ENCODE measurements at places on chromosomes 5 and 9. TPM values are rescaled to one million over a fixed set of nuclear protein-coding genes. Genes with fewer than 3 reads are reported as not detected.

DNA sequence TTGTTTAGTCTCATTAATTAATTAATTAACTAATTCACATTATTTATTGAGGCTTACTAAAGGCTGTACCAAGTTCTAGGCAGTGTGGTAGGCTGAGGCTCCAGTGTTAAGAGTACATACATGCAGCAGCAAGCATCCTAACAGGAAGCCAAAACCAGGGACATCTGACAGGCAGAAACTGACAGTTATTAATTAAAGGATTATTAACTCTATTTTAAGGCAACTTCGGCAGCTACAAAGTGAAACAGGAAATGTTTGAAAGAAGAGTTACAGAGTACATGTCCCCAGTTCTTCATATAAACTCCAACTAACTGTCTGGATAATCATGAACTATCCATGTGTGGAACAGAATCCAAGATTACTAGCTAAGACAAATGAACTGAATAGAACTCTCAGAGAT lies 39.3 kb upstream of the GABRB2 start:
- no peak overlapping the region for H3K27ac ChIP-seq
- H3K27me3 ChIP-seq = no peaks in the 10 kb centered on the region
- no peaks in the 10 kb centered on the region for H3K36me3 ChIP-seq
- DNase-seq = no peak
- no peaks in the 10 kb centered on the region for H3K4me1 ChIP-seq

- no peak for DNase-seq
- H3K27me3 ChIP-seq = no peaks in the 10 kb centered on the region
- no peak overlapping the region for H3K27ac ChIP-seq
- no peaks in the 10 kb centered on the region for H3K4me1 ChIP-seq
- no peak overlapping the region for H3K4me3 ChIP-seq
Measured at GRCh38 chr5:58412081-58412480, 47.8 kb downstream of the PLK2 start.

The SPATA9 gene
- not detected for total RNA-seq

DNA sequence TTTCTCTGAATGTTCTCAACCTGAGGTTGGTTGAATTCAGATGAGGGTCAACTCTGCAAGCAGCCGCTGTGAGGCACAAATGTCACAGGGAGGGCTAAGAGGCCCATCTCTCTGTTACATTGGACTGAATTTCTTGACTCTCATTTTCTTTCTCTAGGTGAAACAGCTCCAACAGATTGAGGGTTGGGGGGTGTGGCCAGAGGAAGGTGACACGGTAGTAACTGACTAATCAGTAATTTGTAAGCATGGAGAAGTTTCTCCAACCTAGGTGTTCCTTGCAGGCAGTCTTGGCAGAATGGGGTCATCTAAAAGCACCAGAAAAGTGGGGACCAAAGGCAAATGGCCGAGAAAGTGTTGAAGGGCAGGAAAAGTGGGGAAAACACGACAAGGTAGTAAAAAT lies 16.8 kb downstream of the CCT5 start:
- DNase-seq = peak; percentile 21
- no peak overlapping the region for H3K27ac ChIP-seq
- H3K36me3 ChIP-seq = peaks cover 42% of the 10 kb centered on the region

The PTGS1 gene
- 46.0 TPM for total RNA-seq

DNA sequence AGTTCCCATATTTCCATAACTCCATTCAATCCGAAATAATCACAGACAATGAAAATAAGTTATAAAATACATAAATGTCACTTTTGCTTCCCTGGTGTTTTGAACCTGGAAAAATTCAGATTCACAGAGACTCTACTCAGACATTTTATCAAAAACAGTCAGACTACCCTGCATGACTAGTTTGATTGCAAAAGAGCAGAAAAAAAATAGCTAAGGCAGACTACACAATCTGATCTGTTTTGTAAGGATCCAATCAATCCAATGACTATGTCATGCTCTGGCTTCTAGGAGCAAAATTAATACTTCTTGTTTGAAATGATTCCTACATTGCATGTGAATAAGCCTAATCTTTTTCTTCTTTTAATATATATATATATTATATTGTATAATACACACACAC lies 1262.6 kb downstream of the EFNA5 start:
- DNase-seq = no peak
- H3K27ac ChIP-seq = no peak overlapping the region
- H3K27me3 ChIP-seq = no peaks in the 10 kb centered on the region
- no peaks in the 10 kb centered on the region for H3K36me3 ChIP-seq
- no peaks in the 10 kb centered on the region for H3K4me1 ChIP-seq

- no peaks in the 10 kb centered on the region for H3K4me1 ChIP-seq
- no peak overlapping the region for H3K27ac ChIP-seq
- H3K27me3 ChIP-seq = no peaks in the 10 kb centered on the region
- DNase-seq = no peak
- no peaks in the 10 kb centered on the region for H3K36me3 ChIP-seq
Measured at GRCh38 chr5:128237546-128237945, 154.0 kb downstream of the SLC12A2 start.

DNA sequence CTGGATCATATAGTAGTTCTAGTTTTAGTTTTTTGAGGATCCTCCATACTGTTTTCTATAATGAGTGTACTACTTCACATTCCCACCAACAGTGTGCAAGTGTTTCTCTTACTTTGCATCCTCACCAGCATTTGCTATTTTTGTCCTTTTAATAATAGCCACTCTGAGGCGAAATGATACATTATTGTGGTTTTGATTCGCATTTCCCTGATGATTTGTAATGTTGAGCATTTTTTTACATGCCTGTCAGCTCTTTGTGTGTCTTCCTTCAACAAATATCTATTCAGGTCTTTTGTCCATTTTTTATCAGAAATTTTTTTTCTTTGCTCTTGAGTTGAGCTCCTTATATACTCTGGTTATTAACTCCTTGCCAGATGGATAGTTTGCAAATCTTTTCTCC lies 114.0 kb downstream of the ADAMTSL1 start:
- H3K4me1 ChIP-seq = no peaks in the 10 kb centered on the region
- no peaks in the 10 kb centered on the region for H3K36me3 ChIP-seq
- no peak overlapping the region for H3K27ac ChIP-seq
- no peaks in the 10 kb centered on the region for H3K27me3 ChIP-seq

The BDP1 gene
- 11.8 TPM for total RNA-seq

The PAEP gene
- total RNA-seq = not detected

GRCh38 chr9:77747163-77747562 lies 99.0 kb upstream of the GNA14 start:
- H3K36me3 ChIP-seq = no peaks in the 10 kb centered on the region
- H3K4me3 ChIP-seq = no peak overlapping the region
- no peak for DNase-seq
- no peak overlapping the region for H3K27ac ChIP-seq
- H3K27me3 ChIP-seq = no peaks in the 10 kb centered on the region
- H3K4me1 ChIP-seq = no peaks in the 10 kb centered on the region

The KIF4B gene
- total RNA-seq = not detected

The GABBR2 gene
- total RNA-seq = 0.22 TPM

The GRIA1 gene
- total RNA-seq = 1.2 TPM

DNA sequence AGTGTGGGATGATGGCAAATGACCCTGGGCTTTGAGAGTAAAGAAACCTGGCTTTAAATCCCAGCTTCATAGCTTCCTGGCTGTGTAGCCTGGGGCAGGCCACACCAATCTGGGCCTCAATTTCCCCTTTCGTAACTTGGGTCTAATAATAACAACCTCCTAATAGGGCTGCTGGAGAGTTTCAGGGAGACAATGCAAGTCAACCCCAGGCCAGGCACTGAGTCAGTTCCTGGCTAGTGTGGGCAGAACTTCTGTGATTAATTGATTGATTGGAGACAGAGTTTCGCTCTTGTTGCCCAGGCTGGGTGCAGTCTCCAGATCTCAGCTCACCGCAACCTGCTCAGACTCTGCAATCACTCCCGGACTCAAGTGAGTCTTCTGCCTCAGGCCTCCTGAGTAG lies 3.3 kb upstream of the SH2D3C start:
- no peak overlapping the region for H3K4me3 ChIP-seq
- H3K4me1 ChIP-seq = no peaks in the 10 kb centered on the region
- no peak overlapping the region for H3K27ac ChIP-seq

DNA sequence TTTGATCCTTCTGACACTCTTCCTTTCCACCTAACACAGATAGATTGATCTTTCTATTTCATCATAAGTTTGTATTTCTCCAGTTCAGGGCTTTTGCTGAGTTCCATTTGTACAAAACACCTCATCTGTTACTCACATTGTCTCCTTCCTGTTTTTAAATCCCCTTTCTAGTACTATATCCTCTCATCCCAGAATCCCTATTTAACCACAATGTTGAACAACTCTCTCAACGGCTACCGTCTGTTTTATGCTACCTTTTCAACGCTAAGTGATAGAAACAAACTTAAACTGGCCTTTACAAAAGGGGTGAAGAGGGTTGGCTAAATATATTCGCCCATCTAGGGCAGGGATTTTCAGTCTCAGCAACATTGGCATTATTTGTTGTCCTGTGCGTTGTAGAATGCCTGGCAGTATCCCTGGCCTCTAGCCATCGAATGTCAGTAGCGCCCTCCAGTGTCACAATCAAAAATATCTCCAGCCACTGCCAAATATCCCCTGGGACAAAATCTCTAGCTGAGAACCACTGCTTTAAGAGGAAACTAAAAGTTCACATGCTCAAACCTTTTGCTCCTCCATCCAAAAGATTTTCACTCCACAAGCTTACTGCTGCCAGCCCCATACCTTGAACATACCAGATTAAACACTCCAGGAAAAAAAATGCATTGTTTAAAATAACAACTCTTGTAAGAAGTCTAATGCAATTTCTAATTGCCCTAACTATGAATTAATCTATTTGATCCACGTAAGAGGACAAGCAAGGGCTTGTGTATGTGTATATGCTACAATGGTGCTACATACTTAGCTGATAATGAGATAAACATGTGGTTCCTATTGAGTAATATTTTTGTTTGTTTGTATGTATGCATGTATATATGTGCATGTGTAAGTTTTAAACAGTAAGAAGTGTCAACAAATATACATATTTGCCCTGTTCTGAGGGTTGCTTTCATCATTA lies 344.0 kb downstream of the PTPRD start:
- no peak for DNase-seq
- H3K36me3 ChIP-seq = no peaks in the 10 kb centered on the region
- H3K27me3 ChIP-seq = no peaks in the 10 kb centered on the region
- no peaks in the 10 kb centered on the region for H3K4me1 ChIP-seq

- H3K4me1 ChIP-seq = no peaks in the 10 kb centered on the region
- no peak overlapping the region for H3K27ac ChIP-seq
- DNase-seq = no peak
- no peaks in the 10 kb centered on the region for H3K36me3 ChIP-seq
Measured at GRCh38 chr5:100306000-100306399, 229.2 kb upstream of the FAM174A start.

DNA sequence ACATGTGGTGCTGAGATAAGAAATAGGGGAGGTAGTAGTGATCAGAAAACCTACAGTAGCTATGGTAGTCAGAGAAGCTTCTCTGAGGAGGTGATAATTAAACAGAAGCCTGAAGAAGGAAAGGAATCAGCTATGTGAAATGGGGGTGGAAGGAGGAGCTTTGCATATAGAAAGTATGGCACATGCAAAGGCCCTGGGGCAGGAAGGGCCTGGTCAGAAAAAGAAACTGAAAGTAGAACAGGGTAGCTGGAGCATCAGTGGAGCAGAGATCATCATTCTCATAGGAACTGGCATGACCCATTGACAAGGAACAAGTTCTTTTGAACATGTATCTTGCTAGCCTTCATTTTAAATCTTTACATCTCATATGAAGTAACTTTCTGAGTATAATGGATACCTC lies 80.7 kb upstream of the ADRA1B start:
- H3K27me3 ChIP-seq = no peaks in the 10 kb centered on the region
- H3K27ac ChIP-seq = no peak overlapping the region
- no peaks in the 10 kb centered on the region for H3K4me1 ChIP-seq

The EPB41L4A gene
- 13.8 TPM for total RNA-seq

DNA sequence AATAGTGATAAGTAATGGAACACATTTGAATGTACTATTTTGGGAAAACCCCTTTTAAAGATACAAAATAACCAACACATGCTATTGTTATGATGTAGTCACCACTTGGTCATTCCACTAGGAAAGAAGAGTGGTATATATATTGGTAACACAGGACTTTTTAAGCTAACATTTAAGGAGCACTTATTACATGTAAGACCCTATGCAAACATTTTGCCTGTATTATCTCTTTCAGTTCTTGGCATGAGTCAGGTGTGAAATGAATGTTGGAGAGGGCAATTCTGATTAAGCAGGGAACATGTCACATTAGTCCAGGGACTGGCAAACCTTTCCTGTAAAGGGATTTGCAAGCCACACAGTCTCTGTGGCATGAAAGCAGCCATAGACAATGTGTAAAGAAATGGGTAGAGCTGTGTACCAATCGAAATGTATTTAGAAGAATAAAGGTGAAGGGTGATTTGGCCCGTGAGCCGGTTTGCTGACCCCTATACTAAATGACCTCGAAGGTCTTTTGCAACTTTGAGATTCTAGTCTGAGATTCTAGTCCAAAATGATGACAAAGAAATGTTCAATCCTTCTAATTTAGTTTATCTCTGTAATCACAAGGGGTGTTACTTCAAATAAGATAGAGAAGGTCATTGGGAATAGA lies 15.3 kb downstream of the ABLIM3 start:
- no peak overlapping the region for H3K4me3 ChIP-seq
- H3K4me1 ChIP-seq = no peaks in the 10 kb centered on the region
- no peaks in the 10 kb centered on the region for H3K27me3 ChIP-seq
- H3K27ac ChIP-seq = peak overlapping the region; percentile 86
- no peaks in the 10 kb centered on the region for H3K36me3 ChIP-seq

- no peaks in the 10 kb centered on the region for H3K27me3 ChIP-seq
- no peaks in the 10 kb centered on the region for H3K36me3 ChIP-seq
- H3K4me1 ChIP-seq = peaks cover 39% of the 10 kb centered on the region
- no peak overlapping the region for H3K27ac ChIP-seq
- DNase-seq = peak; percentile 66
- H3K4me3 ChIP-seq = no peak overlapping the region
Measured at GRCh38 chr5:1502046-1502736, 21.6 kb downstream of the LPCAT1 start.

DNA sequence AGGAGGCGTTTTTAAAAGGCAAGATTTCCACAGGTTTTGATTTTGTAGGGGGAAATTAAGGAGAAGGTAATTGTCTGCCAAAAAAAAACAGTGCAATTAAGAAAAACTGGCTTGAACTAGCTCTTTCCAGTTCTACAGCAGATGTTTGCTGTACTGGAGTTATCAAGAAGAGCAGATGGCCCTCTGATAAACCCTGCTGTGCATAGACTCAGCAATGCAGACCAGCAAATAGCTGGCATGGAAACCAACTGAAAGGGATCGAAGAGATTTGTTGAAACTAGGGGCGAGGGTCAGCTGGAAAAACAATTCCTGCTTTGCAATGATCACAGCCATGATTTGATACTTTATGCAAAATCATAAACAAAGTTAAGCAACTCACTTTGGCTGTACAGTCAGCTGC lies 17.8 kb upstream of the BHMT start:
- H3K27ac ChIP-seq = no peak overlapping the region
- no peak overlapping the region for H3K4me3 ChIP-seq
- no peaks in the 10 kb centered on the region for H3K27me3 ChIP-seq
- H3K4me1 ChIP-seq = no peaks in the 10 kb centered on the region

- no peak overlapping the region for H3K27ac ChIP-seq
- peaks cover 11% of the 10 kb centered on the region for H3K4me1 ChIP-seq
- H3K27me3 ChIP-seq = no peaks in the 10 kb centered on the region
- DNase-seq = no peak
- H3K4me3 ChIP-seq = no peak overlapping the region
Measured at GRCh38 chr9:86706391-86706790, 240.9 kb downstream of the GAS1 start.
